ENCODE measurements at places on chromosomes 3 and 15. TPM values are rescaled to one million over a fixed set of nuclear protein-coding genes. Genes with fewer than 3 reads are reported as not detected.

GRCh38 chr3:194766845-194767244 lies 81.2 kb downstream of the FAM43A start:
- H3K4me3 ChIP-seq, result no peak overlapping the region
- no peaks in the 10 kb centered on the region for H3K36me3 ChIP-seq
- H3K27ac ChIP-seq, result no peak overlapping the region

DNA sequence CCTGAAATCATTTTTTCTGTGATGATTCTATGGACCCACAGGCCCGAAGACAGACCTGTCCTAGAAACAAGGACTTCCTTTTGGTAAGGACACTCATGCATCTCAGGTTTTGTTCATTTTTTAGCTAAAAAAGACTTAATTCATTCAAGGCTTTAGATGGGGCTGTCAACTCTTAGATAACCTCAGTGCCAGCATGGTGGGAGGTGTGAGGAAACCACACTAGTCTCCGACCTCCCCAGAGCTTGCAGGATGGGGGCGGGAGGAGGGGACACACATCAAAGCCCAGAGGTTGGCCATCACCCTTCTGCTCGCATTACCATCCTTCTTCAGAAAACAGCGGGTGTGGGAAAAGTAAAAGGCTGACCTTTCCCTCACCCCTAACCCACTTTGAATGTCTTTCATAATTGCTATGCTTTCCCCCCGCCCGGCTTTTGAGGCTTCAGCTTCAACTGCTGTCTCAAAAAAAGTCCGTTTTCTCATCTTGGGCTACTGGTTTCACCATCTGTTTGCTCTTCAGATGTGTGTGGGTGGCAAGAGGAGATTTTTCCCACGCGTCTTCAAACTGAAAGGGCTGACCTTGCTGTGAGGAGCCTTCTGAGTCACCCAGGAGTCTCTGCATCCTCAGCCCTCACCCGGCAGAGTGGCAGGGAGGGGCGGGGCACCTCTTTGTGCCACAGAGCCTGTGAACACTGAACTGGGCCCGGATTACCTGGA lies 27.6 kb upstream of the CXCR6 start:
- H3K27me3 ChIP-seq, result no peaks in the 10 kb centered on the region
- DNase-seq, result peak; percentile 94
- H3K4me1 ChIP-seq, result peaks cover 6% of the 10 kb centered on the region
- H3K36me3 ChIP-seq, result peaks cover 4% of the 10 kb centered on the region

- no peak overlapping the region for H3K4me3 ChIP-seq
- H3K36me3 ChIP-seq, result peaks cover 10% of the 10 kb centered on the region
- H3K27me3 ChIP-seq, result no peaks in the 10 kb centered on the region
- no peak overlapping the region for H3K27ac ChIP-seq
Observed at GRCh38 chr3:38487323-38487722, 8.8 kb upstream of the EXOG start.

GRCh38 chr3:43001094-43001553 lies 22.0 kb downstream of the GASK1A start:
- H3K4me1 ChIP-seq, result peaks cover 6% of the 10 kb centered on the region
- no peaks in the 10 kb centered on the region for H3K36me3 ChIP-seq
- DNase-seq, result peak; percentile 85
- H3K27ac ChIP-seq, result peak overlapping the region; percentile 67

DNA sequence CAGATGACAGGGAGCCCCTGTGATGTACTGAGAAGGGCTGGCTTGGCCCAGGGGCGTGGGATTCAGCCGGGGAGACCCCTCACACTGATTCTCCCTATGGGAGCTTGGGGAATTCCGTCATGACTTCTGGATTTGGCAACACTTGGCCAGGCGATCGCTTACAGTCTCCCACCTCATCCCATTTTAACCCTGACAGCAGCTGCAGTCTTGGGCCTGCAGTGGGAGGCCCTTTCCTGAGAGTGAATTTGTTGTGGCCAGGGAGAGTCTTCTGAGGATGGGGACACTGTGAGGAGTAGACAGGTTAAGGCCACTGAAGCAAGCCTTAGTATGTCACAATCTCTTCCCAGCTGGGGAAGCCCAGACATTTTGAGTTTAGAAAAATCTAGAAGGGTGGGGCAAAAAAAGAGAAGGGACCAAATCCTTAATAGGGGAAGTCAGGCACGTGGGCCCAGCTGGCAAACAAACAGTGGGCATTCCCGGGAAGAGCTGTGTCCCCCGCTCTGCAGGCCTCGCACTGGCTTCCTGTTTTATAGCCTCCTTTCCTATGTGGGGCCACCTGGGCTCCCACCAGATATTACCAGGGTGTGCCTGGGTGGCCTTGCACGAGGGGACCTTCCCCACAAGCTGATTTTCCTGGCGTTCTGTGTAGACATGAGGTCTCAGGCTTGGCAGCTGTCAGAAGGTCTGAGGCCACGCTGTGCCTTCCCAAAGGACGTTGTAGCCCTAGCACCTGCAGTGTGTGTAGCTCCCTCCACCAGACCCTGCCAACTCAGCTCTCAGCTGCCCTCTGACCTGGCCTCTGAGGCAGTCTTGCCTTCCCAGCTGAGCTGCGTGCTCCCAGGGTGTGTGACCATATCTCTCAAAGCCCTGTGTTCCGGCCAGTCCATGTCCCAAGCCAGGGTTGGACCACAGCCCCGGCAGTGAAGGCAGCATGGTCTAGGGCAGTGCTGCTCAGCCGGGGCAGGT lies 64.5 kb downstream of the FEM1B start:
- no peak overlapping the region for H3K4me3 ChIP-seq
- no peaks in the 10 kb centered on the region for H3K27me3 ChIP-seq
- H3K4me1 ChIP-seq, result peaks cover 5% of the 10 kb centered on the region
- peaks cover 4% of the 10 kb centered on the region for H3K36me3 ChIP-seq
- peak; percentile 39 for DNase-seq

- no peak overlapping the region for H3K4me3 ChIP-seq
- no peaks in the 10 kb centered on the region for H3K4me1 ChIP-seq
Observed at GRCh38 chr3:146326875-146327543, 76.1 kb upstream of the PLSCR4 start.

DNA sequence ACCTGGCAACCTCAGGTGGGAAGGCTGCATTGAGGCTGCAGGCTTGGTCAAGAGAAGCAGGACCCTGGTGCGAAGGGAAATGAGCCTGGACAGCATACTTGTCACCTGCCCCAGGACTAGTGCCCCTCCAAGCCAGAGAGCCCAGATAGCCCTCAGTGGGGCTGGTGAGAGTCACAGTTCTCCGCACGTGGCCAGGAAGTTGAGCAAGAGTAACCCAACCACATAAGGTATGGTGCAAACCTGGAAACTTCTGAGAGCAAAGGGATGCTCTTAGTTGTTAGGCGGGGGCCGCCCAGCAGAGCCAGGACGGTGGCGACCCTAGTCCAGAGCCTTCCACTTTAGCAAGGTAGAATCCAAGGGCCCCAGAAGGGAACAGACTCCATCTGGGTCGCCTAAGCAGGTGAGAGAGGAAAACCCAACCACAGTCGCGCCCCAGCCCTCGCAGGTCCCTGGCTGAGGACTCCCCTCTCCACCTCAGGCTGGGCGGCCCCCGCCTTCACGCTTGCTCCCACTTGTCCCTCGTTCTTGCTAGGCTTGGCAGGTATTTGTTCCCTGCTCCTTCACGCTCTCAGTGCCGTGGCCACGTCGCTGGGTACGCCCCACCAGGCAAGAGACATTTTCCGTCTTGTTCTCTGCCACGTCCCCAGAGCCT lies 1.1 kb upstream of the VPS18 start:
- no peak overlapping the region for H3K27ac ChIP-seq
- H3K36me3 ChIP-seq, result peaks cover 6% of the 10 kb centered on the region
- peaks cover 9% of the 10 kb centered on the region for H3K4me1 ChIP-seq
- H3K4me3 ChIP-seq, result no peak overlapping the region
- H3K27me3 ChIP-seq, result no peaks in the 10 kb centered on the region

GRCh38 chr15:57883701-57884100 lies 177.2 kb downstream of the POLR2M start:
- no peaks in the 10 kb centered on the region for H3K36me3 ChIP-seq
- no peaks in the 10 kb centered on the region for H3K27me3 ChIP-seq
- H3K4me3 ChIP-seq, result no peak overlapping the region

- H3K4me3 ChIP-seq, result no peak overlapping the region
- H3K27ac ChIP-seq, result no peak overlapping the region
- H3K4me1 ChIP-seq, result no peaks in the 10 kb centered on the region
- peaks cover 35% of the 10 kb centered on the region for H3K36me3 ChIP-seq
Observed at GRCh38 chr3:170387950-170388349, 30.4 kb downstream of the SKIL start.

- H3K27ac ChIP-seq, result no peak overlapping the region
- no peaks in the 10 kb centered on the region for H3K36me3 ChIP-seq
- peaks cover 87% of the 10 kb centered on the region for H3K27me3 ChIP-seq
- H3K4me1 ChIP-seq, result no peaks in the 10 kb centered on the region
Observed at GRCh38 chr3:122989856-122990575, 37.5 kb downstream of the SEMA5B start.

DNA sequence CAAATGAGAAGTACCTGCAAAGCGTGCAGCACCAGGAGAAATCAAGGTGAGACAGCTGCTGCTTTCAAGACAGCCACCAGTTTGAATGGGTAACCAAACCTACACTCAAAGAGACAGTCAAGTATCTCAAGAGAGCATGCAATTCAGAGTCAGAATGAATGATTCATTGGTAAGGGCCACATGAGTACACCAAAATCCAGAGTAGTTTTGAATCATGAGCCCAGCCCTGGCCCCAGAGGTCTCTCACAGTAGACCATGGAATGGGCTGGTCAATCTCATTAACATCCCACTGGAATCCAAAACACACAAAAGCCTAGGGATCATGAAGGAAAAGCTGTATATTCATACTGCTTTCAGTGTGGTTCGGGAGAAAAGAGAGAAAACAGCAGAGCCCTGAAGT lies 242.8 kb downstream of the TBL1XR1 start:
- peaks cover 6% of the 10 kb centered on the region for H3K4me1 ChIP-seq
- no peak for DNase-seq
- H3K27me3 ChIP-seq, result no peaks in the 10 kb centered on the region
- H3K27ac ChIP-seq, result no peak overlapping the region

- peaks cover 5% of the 10 kb centered on the region for H3K4me1 ChIP-seq
- H3K4me3 ChIP-seq, result no peak overlapping the region
- H3K27ac ChIP-seq, result no peak overlapping the region
- H3K36me3 ChIP-seq, result no peaks in the 10 kb centered on the region
- DNase-seq, result no peak
Observed at GRCh38 chr3:65641045-65641444, 397.7 kb downstream of the MAGI1 start.

DNA sequence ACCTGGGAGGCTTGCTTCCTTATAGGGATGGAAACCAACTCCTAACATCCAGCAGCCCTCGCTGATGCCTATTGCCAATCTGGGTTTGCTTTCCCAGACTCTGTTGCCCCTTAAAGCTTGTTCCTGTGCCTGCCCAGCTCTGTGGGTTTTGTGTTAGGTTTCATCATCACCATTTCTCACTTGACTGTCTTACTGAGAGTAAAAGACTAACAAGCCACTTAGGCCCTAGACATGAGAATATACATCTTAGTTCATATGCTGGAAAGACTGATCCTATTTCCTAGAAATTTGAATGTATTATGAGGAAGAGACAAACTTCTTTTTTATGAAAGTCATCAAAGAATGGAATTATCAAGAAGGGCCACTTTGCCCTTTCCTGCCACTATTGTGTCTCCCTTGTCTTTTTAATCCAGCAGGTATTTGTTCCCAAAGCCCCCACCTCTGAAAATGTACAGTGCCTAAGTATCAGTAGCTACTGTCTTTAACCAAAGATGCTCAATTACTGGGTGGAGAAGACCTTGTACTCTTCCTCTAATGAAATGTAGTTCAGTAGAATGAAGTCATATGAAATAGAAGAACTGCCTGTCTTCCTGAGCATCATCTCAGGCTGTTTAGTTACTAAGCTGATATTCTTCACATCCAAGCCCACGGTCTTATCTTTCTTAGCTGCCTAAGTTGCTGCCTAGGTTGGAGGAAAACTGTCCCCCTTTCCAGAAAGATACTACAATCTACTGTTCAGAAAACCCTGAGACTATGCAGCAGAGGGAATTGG lies 59.8 kb upstream of the ZPLD1 start:
- no peaks in the 10 kb centered on the region for H3K36me3 ChIP-seq
- no peak overlapping the region for H3K27ac ChIP-seq
- no peaks in the 10 kb centered on the region for H3K27me3 ChIP-seq
- no peaks in the 10 kb centered on the region for H3K4me1 ChIP-seq
- H3K4me3 ChIP-seq, result no peak overlapping the region
- DNase-seq, result no peak

DNA sequence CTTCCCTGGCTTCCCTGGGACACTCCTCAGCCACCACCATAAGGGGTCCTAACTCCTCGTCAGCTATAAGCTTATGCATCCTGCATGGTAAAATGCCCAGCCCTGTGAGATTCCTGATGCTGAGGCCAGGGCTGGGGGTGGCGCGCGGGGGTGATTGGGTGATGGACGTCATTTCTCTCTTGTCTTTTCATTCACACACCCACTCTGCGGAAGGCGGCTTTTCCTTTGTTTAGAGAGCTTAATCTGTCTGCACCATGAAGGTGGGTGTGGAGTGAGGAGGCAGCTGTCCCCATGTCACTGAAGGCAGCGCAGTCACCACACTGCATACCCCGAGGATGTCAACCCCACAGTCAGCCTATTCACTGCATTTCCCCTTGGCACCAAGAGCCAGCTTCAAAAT lies 110.0 kb upstream of the NSMCE3 start:
- no peaks in the 10 kb centered on the region for H3K4me1 ChIP-seq
- no peak overlapping the region for H3K27ac ChIP-seq
- no peak overlapping the region for H3K4me3 ChIP-seq
- no peak for DNase-seq
- H3K36me3 ChIP-seq, result no peaks in the 10 kb centered on the region
- H3K27me3 ChIP-seq, result peaks cover 2% of the 10 kb centered on the region

GRCh38 chr15:75131269-75131643 lies 70.4 kb upstream of the C15orf39 start:
- no peak overlapping the region for H3K4me3 ChIP-seq
- H3K36me3 ChIP-seq, result no peaks in the 10 kb centered on the region
- no peaks in the 10 kb centered on the region for H3K4me1 ChIP-seq
- peaks cover 19% of the 10 kb centered on the region for H3K27me3 ChIP-seq
- H3K27ac ChIP-seq, result no peak overlapping the region

- H3K36me3 ChIP-seq, result no peaks in the 10 kb centered on the region
- H3K27me3 ChIP-seq, result no peaks in the 10 kb centered on the region
- DNase-seq, result no peak
- H3K27ac ChIP-seq, result no peak overlapping the region
Observed at GRCh38 chr15:33500432-33501195, 189.8 kb downstream of the RYR3 start.

DNA sequence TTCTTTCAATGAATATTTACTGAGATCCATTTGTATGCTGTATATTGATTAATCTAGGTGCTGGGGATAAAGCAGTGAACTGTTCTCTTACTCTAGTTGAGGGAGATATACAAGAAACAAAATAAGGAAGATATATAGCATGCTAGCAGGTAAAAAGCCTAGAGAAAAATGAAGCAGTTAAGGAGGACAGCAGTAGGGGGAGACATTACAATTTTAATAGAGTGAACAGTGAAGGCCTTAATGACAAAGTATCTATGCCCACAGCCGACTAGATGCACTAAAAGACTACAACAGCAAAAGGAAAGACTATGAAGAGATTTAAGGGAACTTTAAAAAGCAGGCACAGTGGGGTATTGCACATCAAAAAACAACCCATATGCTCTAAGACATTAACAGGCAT lies 81.4 kb downstream of the XRN1 start:
- no peaks in the 10 kb centered on the region for H3K27me3 ChIP-seq
- H3K27ac ChIP-seq, result no peak overlapping the region
- no peak for DNase-seq
- H3K4me1 ChIP-seq, result peaks cover 2% of the 10 kb centered on the region

Gene PEX11A
- polyA plus RNA-seq, result 4.2 TPM

Gene KIF7
- 11.5 TPM for polyA plus RNA-seq

Gene RUBCN
- polyA plus RNA-seq, result 12.6 TPM

Gene RBP2
- polyA plus RNA-seq, result not detected

Gene TGM4
- polyA plus RNA-seq, result 0.10 TPM

Gene OXTR
- polyA plus RNA-seq, result 50.0 TPM

Measured in IMR-90 (cell line).